Activated CD8-positive, alpha-beta memory T cell treated with anti-CD3 and anti-CD28 coated beads, Interleukin-2, amount 10 ng/mL, durations not matched to agents 7 days and 5 days (primary cell): ENCODE measurements at places on chromosomes 5 and 9. TPM values are rescaled to one million over a fixed set of nuclear protein-coding genes. Genes with fewer than 3 reads are reported as not detected.

RANBP6 gene
- total RNA-seq: 18.8 TPM

- no peaks in the 10 kb centered on the region for H3K4me1 ChIP-seq
- no peaks in the 10 kb centered on the region for H3K36me3 ChIP-seq
- no peak within 1 kb of the TSS for H3K27ac ChIP-seq
- peaks cover 6% of the 10 kb centered on the region for H3K27me3 ChIP-seq
- DNase-seq: no peak
Measured at GRCh38 chr9:117704024-117704575, at the start of gene TLR4. TLR4 (plus strand) TSS chr9:117704403; CDS start chr9:117704473, 70 bp downstream.

BTNL9 gene
- not detected for total RNA-seq

DNA sequence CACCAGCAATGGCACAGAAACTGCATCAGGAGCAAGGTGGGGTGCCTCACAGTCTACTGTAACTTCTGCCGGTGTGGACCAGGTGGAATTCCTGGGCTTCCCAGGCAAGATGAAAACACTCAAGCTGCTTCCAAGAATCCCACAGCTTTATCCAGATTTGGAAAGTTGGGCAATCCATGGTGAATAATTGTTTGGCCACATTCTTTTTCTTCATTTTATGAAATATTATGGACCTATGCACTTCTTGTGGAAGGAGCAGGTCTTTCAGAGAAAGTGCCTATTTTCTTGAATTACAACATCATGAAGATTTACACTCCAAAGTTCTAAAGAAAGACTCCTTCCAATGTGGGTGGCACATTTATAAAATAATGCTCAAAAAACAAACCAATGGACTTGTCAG is 503.6 kb downstream of the SEMA5A start:
- no peaks in the 10 kb centered on the region for H3K4me1 ChIP-seq
- no peak for DNase-seq
- H3K27me3 ChIP-seq: no peaks in the 10 kb centered on the region
- no peak overlapping the region for H3K4me3 ChIP-seq
- no peaks in the 10 kb centered on the region for H3K36me3 ChIP-seq
- H3K27ac ChIP-seq: no peak overlapping the region

DNA sequence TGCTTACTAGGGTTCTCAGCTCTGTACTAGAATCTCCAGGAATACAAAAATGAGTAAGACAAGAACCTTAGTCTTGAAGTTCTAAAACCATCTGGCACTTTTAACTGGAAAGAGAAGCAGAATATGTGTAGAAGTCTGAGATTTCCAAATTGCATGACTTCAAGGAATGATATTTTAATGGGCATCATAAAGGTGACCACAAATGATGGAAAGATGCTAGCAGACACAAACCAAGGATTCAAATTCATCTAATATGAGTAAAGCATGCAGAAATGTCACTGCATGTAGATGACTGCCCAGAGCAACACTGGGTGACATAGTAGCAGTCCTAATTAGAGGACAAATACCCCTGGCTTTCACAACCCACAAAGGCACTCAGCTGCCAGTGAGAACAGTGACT is 117.2 kb downstream of the RPS23 start:
- no peak overlapping the region for H3K27ac ChIP-seq
- H3K4me1 ChIP-seq: peaks cover 2% of the 10 kb centered on the region
- no peaks in the 10 kb centered on the region for H3K36me3 ChIP-seq
- no peak overlapping the region for H3K4me3 ChIP-seq

GRCh38 chr9:113570106-113570505 is 106.6 kb downstream of the RGS3 start:
- no peak for DNase-seq
- peaks cover 7% of the 10 kb centered on the region for H3K4me1 ChIP-seq
- no peaks in the 10 kb centered on the region for H3K36me3 ChIP-seq
- no peaks in the 10 kb centered on the region for H3K27me3 ChIP-seq
